Activated T-cell treated with anti-CD3 and anti-CD28 coated beads, Interleukin-2, amount 50 U/mL, for 72 hours (primary cell): ENCODE measurements at places on chromosomes 12 and 14.

GRCh38 chr12:111409780-111410430, 4.2 kb downstream of the SH2B3 start:
- peak; percentile 47 for DNase-seq

DNA sequence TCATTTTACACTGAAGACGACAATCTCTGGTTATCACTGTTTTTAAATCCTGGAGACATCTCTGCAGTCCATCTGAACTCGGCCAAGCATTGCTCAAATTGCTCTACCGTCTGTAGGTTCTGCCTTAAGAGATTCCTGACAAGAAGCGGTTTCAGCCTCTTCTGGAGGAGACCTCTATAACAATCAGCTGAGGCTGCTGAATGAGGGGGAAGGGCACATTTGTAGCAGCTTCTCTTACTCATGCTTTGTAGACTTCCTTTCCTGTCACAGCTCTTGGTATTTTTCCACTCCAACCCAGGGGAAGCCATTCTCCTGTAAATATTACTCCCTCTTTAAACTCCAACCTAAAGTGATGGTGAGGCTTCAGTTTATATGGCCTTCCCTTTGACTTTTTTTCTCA, 3.0 kb downstream of the ARG2 start:
- no peak for DNase-seq

DNA sequence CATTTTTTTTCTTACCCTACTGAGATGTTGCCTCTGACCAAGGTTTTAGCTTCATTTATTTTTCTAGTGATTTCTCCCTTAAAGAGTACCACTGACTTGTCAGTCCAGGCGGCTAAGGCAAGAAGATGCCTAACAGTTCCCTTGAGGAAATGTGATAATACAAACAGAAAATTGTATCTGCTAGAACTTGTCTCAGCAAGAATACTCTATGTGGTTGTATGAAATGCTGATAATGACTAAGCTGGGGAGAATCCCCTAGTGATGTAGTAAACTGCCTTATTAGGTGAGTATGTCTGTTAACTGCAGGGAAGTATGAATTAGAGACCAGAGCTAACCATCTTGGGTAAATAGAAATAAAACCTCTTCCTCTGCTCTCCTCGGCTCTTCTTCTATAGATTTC, 6.7 kb downstream of the C12orf54 start:
- DNase-seq: no peak

GRCh38 chr14:39055786-39056474, 47.1 kb downstream of the SEC23A start:
- no peak for DNase-seq

DNA sequence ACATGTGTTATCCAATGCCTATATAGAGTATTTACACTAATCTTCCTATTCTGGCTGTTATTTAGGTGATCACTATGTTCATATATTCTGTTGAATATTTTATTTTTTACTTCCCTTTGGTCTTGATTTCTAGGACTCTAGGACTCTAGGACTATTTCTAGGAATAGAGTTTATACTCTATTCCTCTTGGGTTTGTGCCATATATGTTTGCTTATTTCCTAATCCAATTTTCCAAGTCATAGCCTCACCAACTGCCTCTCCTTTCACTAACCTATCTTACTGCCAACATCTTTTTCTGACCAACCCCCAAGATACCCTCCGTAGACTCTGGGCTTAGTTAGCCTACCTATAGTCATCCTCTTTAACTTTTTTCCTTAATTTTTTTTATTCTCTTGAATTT, 28.5 kb downstream of the ARF6 start:
- no peak for DNase-seq

DNA sequence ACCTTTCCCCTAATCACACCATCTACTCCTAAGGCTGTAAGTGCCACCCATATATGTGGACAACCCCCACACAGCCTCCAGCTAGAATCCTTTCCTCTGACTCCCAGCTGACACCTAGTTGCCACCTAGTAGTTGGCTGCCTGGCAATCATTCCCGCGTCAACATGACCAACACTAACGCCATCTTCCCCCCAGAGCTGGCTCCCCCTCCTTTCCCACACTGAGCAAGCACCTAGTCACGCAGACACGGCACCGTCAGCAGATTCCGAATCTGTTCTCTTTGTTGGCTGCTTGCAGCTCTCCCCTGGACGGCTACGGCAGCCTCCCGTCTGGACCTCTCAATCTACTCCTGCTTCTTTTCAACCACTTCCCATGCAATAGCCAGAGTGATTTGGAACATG, 27.7 kb downstream of the UBR7 start:
- no peak for DNase-seq
